ENCODE measurements at places on chromosomes 13 and 19. TPM values are rescaled to one million over a fixed set of nuclear protein-coding genes. Genes with fewer than 3 reads are reported as not detected.

GRCh38 chr19:7908742-7909461, 5.2 kb downstream of the MAP2K7 start:
- H3K27ac ChIP-seq, result no peak overlapping the region
- peaks cover 5% of the 10 kb centered on the region for H3K27me3 ChIP-seq
- peaks cover 54% of the 10 kb centered on the region for H3K36me3 ChIP-seq
- H3K4me1 ChIP-seq, result peaks cover 20% of the 10 kb centered on the region
- no peak overlapping the region for H3K4me3 ChIP-seq

GRCh38 chr13:102947745-102948405, 102.0 kb downstream of the ERCC5 start:
- H3K4me3 ChIP-seq, result no peak overlapping the region
- no peaks in the 10 kb centered on the region for H3K4me1 ChIP-seq
- H3K27me3 ChIP-seq, result no peaks in the 10 kb centered on the region
- peak; percentile 47 for DNase-seq
- H3K27ac ChIP-seq, result no peak overlapping the region

DNA sequence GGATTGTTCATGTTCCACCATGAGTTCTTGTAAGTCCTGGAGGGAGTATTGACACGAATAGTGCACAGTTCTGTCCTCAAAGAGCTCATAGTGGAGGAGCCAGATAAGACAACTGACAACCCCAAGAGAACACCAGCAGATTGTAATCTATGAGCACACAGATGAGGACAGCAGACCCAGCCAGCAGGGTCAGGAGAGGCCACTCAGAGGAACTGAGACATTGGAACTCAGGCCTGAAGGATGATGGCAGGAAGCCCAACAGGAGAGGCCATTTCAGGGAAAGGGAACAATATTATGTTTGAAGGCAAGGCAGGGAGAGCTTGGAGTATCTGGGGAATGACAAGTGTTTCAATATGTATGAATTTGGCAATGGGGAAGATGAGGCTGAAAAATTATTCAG, 63.7 kb upstream of the IPO5 start:
- peaks cover 2% of the 10 kb centered on the region for H3K4me1 ChIP-seq
- H3K36me3 ChIP-seq, result no peaks in the 10 kb centered on the region
- no peak overlapping the region for H3K4me3 ChIP-seq

DNA sequence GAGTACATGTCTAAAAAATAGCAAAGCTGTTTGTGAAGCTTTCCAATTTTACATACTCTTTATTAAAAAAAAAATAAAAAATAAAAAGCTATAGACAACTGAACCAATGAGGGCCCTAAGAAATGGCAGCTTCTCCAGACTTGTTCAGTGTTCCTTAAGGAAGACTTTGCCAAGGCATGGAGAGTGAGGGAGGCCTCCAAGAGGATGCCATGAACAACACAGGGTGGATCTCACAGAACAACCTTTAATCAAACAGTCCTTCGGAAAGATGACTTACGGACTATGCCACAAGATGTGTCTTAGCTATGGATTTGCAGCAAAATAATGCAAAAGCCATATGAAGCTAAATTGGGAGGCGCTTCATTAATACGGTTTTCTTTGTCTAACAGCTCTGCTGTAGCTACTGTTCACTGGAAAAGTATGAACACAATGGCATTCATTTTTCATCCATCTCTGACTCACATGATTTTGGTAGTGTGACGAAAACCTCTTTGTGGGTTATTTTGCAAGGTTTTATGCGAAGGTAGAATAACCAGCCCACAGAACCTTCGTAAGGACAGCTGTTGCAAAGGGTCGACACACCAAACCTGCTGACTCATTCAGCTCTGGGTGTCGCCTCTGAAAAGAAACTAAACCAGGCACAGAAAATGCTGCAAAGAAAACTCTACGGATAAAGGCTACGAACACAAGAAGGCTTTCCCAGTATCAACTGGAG, 27.7 kb downstream of the EFNB2 start:
- H3K4me3 ChIP-seq, result no peak overlapping the region
- peaks cover 4% of the 10 kb centered on the region for H3K36me3 ChIP-seq
- peaks cover 3% of the 10 kb centered on the region for H3K4me1 ChIP-seq
- DNase-seq, result no peak

DNA sequence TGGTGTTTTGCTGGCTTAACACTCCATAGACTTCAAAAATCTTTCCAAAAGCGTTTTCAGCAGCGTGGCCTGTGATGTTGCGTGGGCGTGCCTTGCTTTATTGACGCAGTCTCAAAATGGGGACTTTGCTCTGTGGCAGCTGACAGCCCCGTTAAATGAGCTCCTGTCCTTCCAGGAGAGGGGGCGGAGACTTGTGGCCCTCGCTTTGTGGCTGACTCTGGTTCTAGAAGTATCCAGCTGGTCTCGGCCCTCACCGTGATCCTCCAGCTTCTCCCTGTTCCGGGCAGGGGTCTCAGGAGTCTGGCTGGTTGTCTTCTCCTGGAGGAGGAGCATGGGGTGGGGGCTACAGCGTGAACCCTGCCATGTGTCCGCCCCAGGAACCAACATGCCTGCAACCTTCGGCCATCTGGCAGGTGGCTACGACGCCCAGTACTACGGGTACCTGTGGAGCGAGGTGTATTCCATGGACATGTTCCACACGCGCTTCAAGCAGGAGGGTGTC, 8.4 kb upstream of the ZNF554 start:
- H3K27me3 ChIP-seq, result no peaks in the 10 kb centered on the region
- DNase-seq, result no peak
- H3K27ac ChIP-seq, result no peak overlapping the region
- peaks cover 3% of the 10 kb centered on the region for H3K4me1 ChIP-seq
- no peak overlapping the region for H3K4me3 ChIP-seq

Gene CGB3
- total RNA-seq, result 0.22 TPM

GRCh38 chr19:31356587-31357314, 7.5 kb upstream of the TSHZ3 start:
- no peak overlapping the region for H3K27ac ChIP-seq
- no peak for DNase-seq
- H3K4me3 ChIP-seq, result no peak overlapping the region
- peaks cover 64% of the 10 kb centered on the region for H3K27me3 ChIP-seq
- peaks cover 37% of the 10 kb centered on the region for H3K4me1 ChIP-seq

- no peaks in the 10 kb centered on the region for H3K27me3 ChIP-seq
- no peaks in the 10 kb centered on the region for H3K4me1 ChIP-seq
- no peak for DNase-seq
- no peaks in the 10 kb centered on the region for H3K36me3 ChIP-seq
- no peak overlapping the region for H3K27ac ChIP-seq
Measured at GRCh38 chr19:6963937-6964336, 57.3 kb downstream of the MBD3L2B start.

Gene ZNF682
- total RNA-seq, result 4.8 TPM

DNA sequence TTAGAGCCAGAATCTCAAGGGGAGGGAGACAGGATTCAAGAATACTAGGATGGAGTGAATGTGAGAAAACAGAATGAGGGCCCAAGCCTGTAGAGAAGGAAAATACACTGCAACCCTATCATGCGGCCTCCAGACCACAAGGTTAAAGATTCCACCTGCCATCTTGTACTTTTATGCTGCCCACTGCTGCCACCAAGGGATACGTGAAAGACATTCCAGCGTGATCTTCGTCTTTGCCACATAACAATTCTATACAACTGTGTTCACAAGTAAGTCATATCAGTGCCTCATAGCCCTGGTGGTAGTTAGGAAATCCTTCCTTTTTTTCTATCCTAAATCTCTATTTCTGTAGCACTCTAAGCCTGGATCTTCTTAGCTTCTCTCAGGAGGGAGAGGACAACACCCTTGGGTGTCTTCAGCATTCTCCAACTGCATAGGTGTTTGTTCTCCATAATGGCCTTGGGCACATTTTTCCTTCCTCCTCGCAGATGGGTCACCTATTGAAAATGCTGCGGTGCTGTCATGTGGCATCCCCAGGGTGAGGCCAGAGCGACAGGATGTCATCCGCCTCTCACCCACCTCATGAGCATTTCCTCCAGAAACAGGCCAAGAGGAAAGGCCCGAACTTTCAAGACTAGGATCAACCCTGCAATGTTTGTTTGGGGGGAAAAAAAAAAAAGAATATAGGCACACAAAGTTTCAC, 13.6 kb downstream of the TPT1 start:
- no peak overlapping the region for H3K4me3 ChIP-seq
- no peaks in the 10 kb centered on the region for H3K36me3 ChIP-seq
- peaks cover 30% of the 10 kb centered on the region for H3K4me1 ChIP-seq
- H3K27me3 ChIP-seq, result no peaks in the 10 kb centered on the region
- H3K27ac ChIP-seq, result no peak overlapping the region
- DNase-seq, result no peak

GRCh38 chr13:105144020-105144419, 1391.4 kb downstream of the EFNB2 start:
- no peaks in the 10 kb centered on the region for H3K27me3 ChIP-seq
- no peak overlapping the region for H3K27ac ChIP-seq
- no peaks in the 10 kb centered on the region for H3K4me1 ChIP-seq
- no peak for DNase-seq
- no peak overlapping the region for H3K4me3 ChIP-seq

Gene FFAR1
- total RNA-seq, result 0.04 TPM

Gene PABPC3
- 0.09 TPM for total RNA-seq

Gene CCDC70
- total RNA-seq, result not detected

DNA sequence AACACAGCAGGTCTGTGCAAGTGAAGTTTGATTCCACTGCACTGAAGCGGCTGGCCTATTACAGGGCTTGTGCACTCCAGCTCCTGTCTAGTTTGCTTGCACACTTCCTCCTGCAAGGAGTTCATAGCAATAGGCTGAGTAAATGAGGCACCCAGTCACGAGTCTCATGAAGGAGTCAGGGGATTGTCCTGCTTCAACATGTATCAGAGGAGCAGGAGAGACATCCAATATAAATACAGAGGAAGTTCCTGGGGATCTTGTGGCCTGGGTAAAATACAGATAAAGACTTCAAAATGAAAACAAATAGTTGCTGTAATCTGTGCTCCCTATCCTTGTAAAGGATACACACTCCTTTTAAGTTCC, 259.9 kb downstream of the SLITRK1 start:
- H3K4me3 ChIP-seq, result no peak overlapping the region
- no peaks in the 10 kb centered on the region for H3K4me1 ChIP-seq
- no peaks in the 10 kb centered on the region for H3K36me3 ChIP-seq
- no peak overlapping the region for H3K27ac ChIP-seq
- H3K27me3 ChIP-seq, result no peaks in the 10 kb centered on the region

Gene RFPL4A
- total RNA-seq, result 0.62 TPM

Gene FRY
- 55.9 TPM for total RNA-seq

GRCh38 chr19:54115109-54116063, at the start of the genes PRPF31 and TFPT:
Gene PRPF31, plus strand, starts transcription at chr19:54115754. Its CDS starts 2,525 bp downstream, at chr19:54118279.
Gene TFPT, minus strand, starts transcription at chr19:54115657. Its CDS starts 388 bp downstream, at chr19:54115269.
- H3K36me3 ChIP-seq, result peaks cover 30% of the 10 kb centered on the region
- H3K4me3 ChIP-seq, result peak within 1 kb of the TSS; percentile 89
- peak; percentile 100 for DNase-seq
- H3K27me3 ChIP-seq, result no peaks in the 10 kb centered on the region

GRCh38 chr13:38577048-38577447, 109.8 kb upstream of the FREM2 start:
- no peaks in the 10 kb centered on the region for H3K36me3 ChIP-seq
- H3K4me1 ChIP-seq, result no peaks in the 10 kb centered on the region
- H3K27me3 ChIP-seq, result no peaks in the 10 kb centered on the region
- no peak overlapping the region for H3K27ac ChIP-seq

Gene FUT3
- total RNA-seq, result 0.09 TPM

Gene KIR3DL3
- total RNA-seq, result not detected

GRCh38 chr19:38845374-38846024, 4.3 kb downstream of the HNRNPL start:
- H3K36me3 ChIP-seq, result peaks cover 74% of the 10 kb centered on the region
- DNase-seq, result no peak
- H3K27me3 ChIP-seq, result no peaks in the 10 kb centered on the region
- H3K4me3 ChIP-seq, result no peak overlapping the region
- H3K4me1 ChIP-seq, result peaks cover 44% of the 10 kb centered on the region

DNA sequence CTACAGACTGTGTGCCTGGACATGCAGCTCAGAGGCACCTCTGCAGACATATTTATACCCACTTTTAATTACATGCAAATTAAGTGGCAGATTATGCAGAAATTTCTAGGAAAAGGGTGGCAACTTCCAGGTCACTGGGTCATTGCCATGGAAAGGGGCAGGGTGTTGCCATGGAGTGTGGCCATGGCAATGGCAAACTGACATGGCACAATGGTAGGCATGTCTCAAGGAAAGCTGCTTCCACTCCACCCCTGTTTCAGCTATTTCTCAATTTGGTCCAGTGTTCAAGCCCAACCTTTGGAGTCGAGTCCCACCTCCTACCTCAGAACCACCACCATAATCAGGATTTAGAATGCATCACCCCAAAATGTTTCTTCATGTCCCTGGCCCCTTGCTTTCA, 170.7 kb upstream of the TSHZ3 start:
- peaks cover 26% of the 10 kb centered on the region for H3K4me1 ChIP-seq
- H3K36me3 ChIP-seq, result no peaks in the 10 kb centered on the region
- H3K27ac ChIP-seq, result no peak overlapping the region
- DNase-seq, result no peak
- H3K27me3 ChIP-seq, result no peaks in the 10 kb centered on the region

DNA sequence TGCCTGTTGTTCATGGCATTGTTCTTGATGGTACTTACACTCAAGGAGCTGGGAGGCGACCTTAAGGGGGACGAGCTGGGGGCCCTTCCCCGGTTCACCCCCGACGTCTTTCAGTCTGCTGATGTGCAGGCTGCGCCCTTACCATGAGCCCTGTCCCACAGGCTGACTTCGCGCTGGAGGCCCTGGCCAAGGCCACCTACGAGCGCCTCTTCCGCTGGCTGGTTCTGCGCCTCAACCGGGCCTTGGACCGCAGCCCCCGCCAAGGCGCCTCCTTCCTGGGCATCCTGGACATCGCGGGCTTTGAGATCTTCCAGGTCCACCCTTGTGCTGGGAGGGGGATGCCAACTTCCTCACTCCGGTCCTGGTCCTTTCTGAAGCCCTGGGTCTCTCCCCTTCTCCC, 45.4 kb downstream of the MYH14 start:
- no peaks in the 10 kb centered on the region for H3K4me1 ChIP-seq
- H3K36me3 ChIP-seq, result peaks cover 23% of the 10 kb centered on the region
- DNase-seq, result no peak
- H3K27me3 ChIP-seq, result no peaks in the 10 kb centered on the region

- no peak overlapping the region for H3K27ac ChIP-seq
- no peaks in the 10 kb centered on the region for H3K27me3 ChIP-seq
- peaks cover 4% of the 10 kb centered on the region for H3K4me1 ChIP-seq
- no peak for DNase-seq
- H3K36me3 ChIP-seq, result peaks cover 61% of the 10 kb centered on the region
Measured at GRCh38 chr19:18126097-18126496, 26.9 kb upstream of the PIK3R2 start.

DNA sequence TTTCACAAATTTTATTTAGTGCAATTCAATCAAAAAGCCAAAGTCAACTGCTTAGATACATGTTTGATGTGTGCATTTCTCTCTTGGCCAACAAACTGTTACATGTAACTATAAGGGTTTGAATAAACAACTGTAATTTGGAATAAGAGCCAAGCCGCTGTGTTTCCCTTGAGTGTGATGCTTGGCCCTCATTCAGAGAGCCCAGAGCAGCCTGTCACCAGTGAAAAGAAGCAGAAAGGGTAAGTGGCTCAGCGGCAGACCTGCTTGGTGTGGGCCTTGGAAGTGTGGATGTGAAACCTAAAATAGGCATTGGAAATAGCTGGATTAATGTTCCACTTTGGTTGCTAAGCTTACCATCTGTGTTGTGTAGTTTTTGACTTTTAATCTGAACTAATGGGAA, 924.6 kb downstream of the OLFM4 start:
- no peak overlapping the region for H3K4me3 ChIP-seq
- no peaks in the 10 kb centered on the region for H3K4me1 ChIP-seq
- no peak overlapping the region for H3K27ac ChIP-seq
- DNase-seq, result no peak
- no peaks in the 10 kb centered on the region for H3K36me3 ChIP-seq

GRCh38 chr13:25248071-25248470, 39.2 kb downstream of the MTMR6 start:
- DNase-seq, result no peak
- no peak overlapping the region for H3K27ac ChIP-seq
- peaks cover 5% of the 10 kb centered on the region for H3K36me3 ChIP-seq

GRCh38 chr19:812049-812746, 9.6 kb downstream of the PLPPR3 start:
- H3K27ac ChIP-seq, result no peak overlapping the region
- no peak overlapping the region for H3K4me3 ChIP-seq
- DNase-seq, result no peak
- no peaks in the 10 kb centered on the region for H3K27me3 ChIP-seq
- H3K36me3 ChIP-seq, result peaks cover 53% of the 10 kb centered on the region
